Upper lobe of left lung (tissue), 6 donors: ENCODE measurements at places on chromosomes 13 and 19.

- DNase-seq, result peak; percentile 80
These were observed 9.8 kb upstream of the USPL1 start for GRCh38 chr13:30607908-30608307.

DNA sequence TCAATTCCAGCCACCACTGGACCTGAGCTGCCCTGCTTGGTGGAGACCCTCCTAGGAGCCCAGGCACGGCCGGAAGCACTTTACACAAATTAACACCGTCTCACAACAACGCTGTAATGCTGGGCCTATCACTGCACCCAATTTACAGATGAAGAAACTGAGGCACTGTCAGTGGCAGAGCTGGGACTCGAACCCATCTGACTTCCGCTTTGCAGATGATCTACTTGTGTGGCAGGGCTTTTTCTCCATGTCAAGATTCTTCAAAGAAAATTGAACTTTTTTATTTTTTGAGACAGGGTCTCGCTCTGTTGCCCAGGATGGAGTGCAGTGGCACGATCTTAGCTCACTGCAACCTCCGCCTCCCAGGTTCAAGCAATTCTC is 33.8 kb downstream of the ZFR2 start:
- DNase-seq, result no peak

DNA sequence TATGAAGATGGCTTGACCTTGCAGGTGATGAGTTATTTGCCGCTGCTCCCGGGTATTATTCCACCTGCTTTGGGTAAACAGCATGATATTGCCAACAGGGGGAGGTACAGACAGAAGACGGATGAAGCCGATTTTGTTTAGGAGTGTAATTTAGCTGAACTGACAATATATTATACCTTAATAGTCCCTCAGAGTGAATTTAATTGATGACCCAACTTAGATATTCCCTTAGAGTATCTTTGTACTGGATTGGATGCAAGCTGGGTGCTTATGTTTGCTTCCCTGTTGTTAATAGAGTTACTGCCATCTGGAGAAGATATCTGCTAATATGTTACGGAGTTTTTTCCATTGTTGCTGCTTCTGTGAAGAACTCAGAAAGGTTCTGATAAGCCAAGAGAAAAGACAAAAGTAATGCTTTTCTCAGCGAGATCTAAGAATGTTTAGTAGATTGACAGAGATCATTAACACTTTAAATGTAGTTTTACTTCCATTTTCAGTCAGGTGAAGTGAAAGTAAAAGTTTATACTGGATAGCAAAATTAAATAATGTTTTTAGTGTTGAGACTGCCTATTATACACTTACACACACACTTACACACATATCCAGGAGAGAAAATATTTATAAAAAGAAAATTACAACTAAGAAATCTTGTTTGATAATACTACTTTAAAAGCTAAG is 2220.8 kb upstream of the PCDH20 start:
- DNase-seq, result no peak

DNA sequence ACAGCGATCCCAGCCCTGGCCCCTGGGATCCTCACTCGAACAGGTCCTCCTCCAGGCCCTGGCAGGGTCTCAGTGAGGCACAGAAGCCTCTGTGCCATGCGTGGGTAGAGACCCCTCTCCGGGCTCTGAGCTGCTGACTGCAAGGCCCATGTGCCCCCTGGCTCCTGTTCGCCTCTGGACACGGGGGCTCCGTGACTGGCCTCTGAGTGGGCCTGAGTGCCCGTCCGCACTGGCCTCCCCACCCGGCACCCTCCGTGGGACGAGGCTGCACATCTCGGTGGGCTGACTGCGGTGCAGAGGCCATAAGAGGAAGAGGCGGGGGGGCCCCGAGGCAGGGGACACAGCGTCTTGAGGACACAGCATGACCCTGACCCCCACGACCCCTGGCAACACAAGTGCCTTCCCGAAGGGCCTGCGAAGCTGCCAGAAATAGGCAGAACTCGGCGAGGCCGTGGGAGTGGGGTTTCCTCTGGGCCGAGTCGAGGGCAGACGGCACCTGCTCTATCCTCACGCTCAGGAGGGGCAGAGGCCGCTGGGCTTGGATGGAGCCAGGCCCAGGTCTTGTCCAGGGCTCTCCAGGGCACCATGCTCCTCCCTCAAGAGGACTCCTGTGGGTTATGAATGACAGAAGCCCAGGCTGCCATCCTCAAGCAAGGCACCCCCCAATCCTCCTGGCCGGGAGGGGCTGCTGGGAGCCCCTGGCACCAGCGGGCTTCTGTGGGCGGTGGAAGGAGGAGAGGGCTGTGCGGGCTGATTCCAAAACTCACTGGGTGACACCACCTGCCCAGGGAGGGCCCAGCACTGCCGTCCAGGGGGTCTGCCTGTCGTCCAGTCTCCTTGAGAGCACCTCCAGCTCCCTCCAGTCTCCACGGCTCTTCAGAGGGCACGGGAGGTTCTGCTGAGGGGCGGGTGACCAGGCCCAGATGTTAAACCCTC is 52.6 kb downstream of the RASA3 start:
- DNase-seq, result peak; percentile 18

DNA sequence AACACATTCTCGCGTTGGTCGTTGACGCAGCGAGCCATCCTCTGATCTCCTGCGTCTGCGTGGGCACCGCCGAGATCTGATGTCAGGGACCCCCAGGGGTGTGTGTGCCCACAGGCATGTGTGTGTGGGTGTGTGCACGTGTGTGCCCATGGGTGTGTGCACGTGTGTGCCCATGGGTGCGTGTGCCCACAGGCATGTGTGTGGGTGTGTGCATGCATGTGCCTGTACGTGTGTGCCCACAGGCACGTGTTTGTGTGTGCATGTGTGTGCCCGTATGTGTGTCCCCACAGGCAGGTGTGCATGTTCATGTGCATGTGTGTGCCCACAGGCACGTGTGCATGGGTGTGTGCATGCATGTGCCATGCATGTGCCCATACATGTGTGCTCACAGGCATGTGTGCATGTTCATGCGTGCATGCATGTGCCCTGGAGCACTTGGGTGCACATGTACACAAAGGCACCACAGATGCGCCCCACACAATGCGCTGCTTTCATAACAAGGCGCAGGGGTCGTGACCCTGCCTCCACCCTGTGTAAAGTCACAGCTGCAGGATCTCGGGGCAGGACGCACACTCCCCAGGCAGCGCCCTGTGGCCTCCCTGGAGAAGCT is 77.5 kb downstream of the RASA3 start:
- peak; percentile 47 for DNase-seq

GRCh38 chr19:31392464-31392863 is 43.2 kb upstream of the TSHZ3 start:
- DNase-seq, result no peak

- DNase-seq, result no peak
These were observed 14.4 kb downstream of the IQCN start for GRCh38 chr19:18259893-18260292.

DNA sequence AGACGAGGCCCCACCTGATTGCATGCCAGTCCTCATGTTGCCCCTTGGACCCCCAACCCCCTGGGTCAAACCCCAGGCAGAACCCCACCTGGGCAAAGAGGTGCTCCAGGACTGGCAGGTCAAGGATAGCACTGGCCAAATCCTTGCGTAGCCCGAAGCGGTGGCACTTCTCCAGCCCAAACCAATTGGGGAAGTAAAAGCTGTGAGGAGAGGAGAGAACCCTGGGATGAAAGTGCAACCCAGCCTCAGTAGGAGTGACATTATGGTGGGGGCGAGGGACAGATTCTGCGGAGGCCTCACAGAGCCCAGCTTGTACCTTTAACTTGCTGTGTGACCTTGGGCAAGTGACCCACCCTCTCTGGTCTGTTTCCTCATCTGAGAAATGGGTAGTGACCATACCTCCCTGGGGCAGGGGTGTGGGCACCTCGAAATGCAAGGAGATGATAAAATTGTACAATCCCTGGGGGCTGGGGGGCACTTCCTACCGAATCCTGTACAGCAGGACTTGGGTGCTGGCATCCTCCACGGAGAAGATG is 4.4 kb downstream of the JAK3 start:
- no peak for DNase-seq

DNA sequence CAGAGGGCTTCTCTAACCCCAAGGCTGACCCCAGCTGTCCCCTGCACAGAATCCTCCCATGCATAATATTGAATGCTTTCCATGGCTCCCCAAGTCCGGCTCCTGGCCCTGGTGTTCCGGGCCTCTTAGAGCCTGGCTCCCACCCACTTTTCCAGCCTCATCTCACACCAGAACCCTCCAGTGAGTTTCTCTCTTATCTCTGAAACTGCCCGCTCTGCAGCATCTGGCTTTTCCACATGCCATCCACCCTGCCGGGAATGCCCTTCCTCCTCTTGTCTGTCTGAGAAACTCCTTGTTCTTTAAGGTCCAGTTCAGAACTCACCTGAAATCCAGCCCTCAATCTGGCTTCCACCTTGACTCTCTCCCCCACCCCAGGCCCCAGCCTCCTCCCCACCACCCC is 6.8 kb downstream of the SYNGR4 start:
- no peak for DNase-seq

GRCh38 chr13:51912091-51912490 is 50.3 kb downstream of the CCDC70 start:
- DNase-seq, result no peak

GRCh38 chr19:31100206-31100590 is 249.0 kb downstream of the TSHZ3 start:
- DNase-seq, result no peak

- DNase-seq, result peak; percentile 80
These were observed 11.4 kb downstream of the SBK2 start for GRCh38 chr19:55525289-55526101.

DNA sequence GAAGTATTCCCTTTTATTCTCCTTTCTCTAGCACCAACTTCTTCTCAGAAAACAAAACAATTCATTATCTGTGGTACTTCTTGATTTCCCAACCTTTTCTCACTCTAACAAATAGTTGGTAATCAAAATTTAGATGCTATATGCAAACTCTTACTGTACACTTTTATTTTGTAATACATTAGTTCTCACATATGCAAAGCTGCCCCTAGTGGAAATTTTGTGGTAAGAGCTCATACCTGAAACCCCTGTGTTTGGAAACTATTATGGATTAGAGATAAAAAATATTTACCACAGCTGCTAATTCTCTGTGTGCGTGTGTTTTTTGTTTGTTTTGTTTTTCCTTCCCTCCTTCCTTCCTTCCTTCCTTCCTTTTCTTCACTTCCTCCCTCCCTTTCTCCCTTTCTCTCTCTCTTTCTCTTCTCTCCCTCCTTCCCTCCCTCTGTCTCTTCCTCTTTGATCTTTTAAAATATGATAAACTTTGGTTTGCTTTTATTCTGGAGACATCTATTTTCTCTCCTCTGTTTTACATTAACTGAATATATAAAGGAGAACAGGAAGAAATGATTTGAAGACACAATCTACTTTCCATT is 537.4 kb downstream of the SLITRK6 start:
- DNase-seq, result no peak

- DNase-seq, result no peak
These were observed 132.7 kb upstream of the KL start for GRCh38 chr13:32883474-32883873.

DNA sequence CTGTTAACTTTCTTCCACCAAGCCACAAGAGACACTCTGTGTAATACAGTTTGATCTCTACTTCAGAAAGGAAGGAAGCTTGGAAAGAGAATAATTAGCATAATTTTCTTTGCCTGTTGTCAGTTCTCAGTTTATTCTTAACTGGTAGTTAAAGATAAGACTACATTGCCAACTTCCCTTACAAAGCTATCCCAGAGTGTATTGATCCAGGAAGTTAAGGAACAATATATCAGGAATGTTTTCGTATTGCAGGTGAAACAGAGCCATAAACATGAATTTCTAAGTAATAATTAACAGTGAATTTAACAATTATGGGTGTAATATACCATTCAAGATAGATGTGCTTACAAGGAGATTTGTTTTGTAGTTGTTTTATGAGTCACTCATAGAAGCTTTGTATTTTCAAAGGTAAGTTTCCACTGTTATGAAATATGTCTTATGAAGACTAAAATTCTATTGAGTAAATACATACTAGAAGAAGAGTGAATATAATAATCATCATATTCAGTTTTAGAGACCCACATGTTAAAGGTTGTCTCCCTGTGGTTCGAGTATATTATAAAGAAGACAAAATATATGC is 88.4 kb upstream of the KLF5 start:
- no peak for DNase-seq

DNA sequence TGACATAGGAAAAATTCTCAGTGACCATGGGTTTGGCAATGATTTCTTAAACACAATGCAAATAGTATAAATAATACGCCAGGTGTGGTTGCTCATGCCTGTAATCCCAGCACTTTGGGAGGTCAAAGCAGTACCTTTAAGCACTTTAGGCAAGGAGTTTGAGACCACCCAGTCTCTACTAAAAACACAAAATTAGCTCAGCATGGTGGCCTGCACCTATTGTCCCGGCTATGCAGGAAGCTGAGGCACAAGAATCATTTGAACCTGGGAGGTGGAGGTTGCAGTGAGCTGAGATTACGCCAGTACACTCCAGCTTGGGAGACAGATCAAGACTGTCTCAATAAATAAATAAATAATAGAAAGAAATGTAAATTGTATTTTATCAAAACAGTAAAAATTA is 356.5 kb upstream of the SLITRK6 start:
- no peak for DNase-seq

DNA sequence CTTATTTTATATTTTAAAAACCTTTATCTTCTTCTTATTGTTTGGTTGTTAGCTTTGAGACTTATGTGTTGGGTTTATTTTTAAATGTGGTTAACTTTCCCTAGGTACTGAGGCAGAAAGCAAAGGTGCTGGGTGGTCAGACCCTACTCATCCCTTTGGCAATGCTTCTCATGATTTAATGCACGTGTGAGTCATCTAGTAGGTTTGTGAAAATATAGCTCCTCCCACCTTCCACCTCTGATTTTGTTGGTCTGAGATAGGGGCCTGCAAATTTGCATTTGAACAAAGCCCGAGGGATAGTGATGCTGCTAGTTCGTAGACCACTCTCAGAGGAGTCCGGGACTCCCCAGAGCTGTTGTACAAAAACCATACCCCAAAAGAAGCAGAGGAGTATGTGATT is 771.3 kb upstream of the ARGLU1 start:
- DNase-seq, result no peak

GRCh38 chr19:18415178-18415867 is 3.9 kb upstream of the SSBP4 start:
- no peak for DNase-seq

GRCh38 chr13:57925250-57925649 is 293.7 kb downstream of the PCDH17 start:
- DNase-seq, result no peak

- no peak for DNase-seq
These were observed 26.4 kb upstream of the ADGRE2 start for GRCh38 chr19:14804765-14805164.

GRCh38 chr19:48310227-48310626 is 15.1 kb upstream of the EMP3 start:
- no peak for DNase-seq

DNA sequence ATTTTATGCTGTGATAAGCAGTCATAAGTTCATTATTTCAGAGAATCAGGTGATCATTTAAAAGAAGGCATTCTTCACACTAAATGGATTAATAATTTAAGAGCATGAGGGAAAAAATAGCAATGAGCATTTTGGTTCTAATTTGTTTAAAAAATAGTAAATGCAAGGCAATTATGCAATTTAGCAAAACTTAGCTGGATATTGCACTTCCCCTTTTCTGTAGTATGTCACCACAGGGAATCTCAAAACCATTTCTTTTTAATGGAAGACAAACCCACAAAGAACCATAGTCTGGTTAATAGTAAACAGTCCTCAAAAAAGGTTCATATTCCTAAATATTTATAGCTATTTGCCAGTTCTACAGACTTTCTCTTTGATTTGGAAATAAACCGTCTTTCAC is 30.2 kb downstream of the COG6 start:
- DNase-seq, result no peak

- DNase-seq, result no peak
These were observed 13.1 kb downstream of the AP2A1 start for GRCh38 chr19:49779731-49780555.
